Activated T-cell treated with anti-CD3 and anti-CD28 coated beads, Interleukin-2, amount 50 U/mL, for 72 hours (primary cell): ENCODE measurements at places on chromosomes 5 and 9. TPM values are rescaled to one million over a fixed set of nuclear protein-coding genes. Genes with fewer than 3 reads are reported as not detected.

Gene SVEP1
- total RNA-seq = not detected

Gene ALDOB
- not detected for total RNA-seq

Gene TLE1
- total RNA-seq = 0.34 TPM

Gene GGTA1
- total RNA-seq = not detected

Gene SLC25A2
- 0.46 TPM for total RNA-seq

Gene SPACA9
- 5.2 TPM for total RNA-seq

Gene MEIKIN
- total RNA-seq = 0.19 TPM

Gene GNA14
- 0.29 TPM for total RNA-seq

DNA sequence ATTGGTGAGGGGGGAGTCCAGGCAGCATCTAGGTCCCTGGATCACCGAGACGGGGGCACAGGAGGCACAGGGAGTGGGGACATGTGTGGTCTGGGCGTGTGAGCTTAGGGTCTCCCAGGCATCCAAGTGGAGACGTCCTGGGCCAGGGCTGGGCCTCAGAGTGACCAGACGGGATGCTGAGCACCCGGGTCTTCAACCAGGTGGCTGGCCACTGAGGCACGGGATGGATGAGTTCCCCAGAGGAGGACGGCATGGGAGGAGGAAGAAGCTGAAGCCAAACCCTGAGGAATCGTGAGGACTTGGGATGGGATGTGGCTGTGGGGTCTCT, 88.0 kb downstream of the LMX1B start:
- DNase-seq = no peak

DNA sequence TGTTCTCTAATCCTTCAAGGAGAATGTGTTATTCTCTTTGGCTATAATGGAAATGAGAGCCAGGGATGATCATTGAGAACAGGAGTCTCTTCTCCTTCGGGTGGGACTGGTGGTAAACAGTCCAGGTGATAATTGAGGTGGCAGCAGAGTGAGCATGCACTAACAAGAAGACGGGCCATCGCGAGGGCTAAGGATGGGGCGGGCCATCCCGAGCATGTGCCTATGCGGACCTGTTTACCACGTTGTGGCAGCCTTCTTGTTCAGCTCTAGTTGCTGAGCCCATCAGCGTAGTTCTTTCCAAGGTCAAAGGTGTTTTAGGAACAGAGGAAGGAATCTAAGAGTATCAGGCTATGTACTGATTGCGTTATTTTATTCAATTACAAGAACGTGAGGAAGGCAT, 180.1 kb downstream of the SMARCA2 start:
- no peak for DNase-seq

- no peak for DNase-seq
Measured at GRCh38 chr5:60257596-60258271, 364.2 kb upstream of the PDE4D start.

- no peak for DNase-seq
Measured at GRCh38 chr5:66223637-66224036, 79.5 kb downstream of the SREK1 start.

GRCh38 chr5:155278532-155278931, 265.0 kb downstream of the KIF4B start:
- no peak for DNase-seq

- DNase-seq = no peak
Measured at GRCh38 chr5:60586307-60586901, 113.6 kb downstream of the DEPDC1B start.

GRCh38 chr9:99262949-99263418, 40.9 kb downstream of the SEC61B start:
- no peak for DNase-seq

DNA sequence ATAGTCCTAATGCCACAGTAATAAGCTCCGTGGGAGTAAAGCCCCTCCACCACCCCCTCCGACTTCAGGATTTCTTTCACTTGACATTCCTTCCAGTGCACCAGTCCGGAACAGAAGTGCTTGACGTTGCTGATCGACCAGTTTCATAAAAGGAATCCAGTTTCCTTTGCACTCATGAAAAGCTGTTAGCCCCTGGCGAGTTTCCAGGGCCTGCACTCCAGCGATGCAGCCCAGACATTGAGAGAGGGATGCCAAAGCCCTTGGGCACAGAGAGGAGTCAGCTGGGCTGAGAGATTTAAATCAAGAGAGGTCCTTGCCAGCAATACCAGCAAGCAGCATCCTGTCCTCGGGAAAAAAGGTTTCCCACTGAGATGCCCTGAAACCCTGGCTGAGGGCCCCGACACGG, 170.1 kb downstream of the GABBR2 start:
- DNase-seq = no peak

DNA sequence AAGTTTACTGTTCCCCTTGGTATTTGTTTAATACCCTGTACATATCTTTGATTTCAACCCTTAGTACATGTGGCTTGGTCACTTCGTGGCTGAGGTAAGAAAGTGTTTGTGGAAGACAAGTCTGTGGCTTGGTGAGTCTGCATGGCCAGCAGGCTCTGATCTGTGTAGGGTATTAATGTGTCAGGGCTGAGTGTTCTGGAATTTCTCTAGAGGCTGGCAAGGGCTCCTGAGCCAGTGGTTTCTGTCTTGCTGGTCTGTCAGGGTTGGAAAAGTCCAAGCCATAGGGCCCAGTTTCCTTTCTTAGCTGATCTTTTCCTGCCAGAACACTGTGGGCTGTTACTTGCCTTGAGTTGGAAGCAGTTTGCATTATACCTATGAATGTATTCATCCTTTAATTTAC, 48.0 kb upstream of the FBXL7 start:
- DNase-seq = no peak

DNA sequence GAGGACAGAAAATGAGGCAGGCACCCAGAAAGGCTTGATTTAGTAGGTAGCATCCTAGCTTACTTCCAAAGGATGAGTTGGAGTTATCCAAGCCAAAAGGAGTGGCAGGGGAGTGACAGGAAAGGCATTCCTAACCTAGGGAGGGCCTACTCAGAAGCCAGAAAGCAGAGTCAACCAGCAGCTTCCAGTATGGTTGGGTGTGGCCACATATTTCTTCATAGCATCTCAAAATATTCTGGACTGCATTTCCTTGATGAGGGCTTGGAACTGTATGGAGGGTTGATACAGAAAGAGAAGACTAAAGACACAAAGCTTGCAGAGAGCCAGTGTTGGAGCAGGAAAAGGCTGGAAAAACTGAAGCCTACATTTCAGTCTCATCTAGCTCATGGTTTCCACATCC, 656.8 kb upstream of the DMAC1 start:
- no peak for DNase-seq

- DNase-seq = no peak
Measured at GRCh38 chr9:135847833-135848232, 59.5 kb downstream of the CAMSAP1 start.

DNA sequence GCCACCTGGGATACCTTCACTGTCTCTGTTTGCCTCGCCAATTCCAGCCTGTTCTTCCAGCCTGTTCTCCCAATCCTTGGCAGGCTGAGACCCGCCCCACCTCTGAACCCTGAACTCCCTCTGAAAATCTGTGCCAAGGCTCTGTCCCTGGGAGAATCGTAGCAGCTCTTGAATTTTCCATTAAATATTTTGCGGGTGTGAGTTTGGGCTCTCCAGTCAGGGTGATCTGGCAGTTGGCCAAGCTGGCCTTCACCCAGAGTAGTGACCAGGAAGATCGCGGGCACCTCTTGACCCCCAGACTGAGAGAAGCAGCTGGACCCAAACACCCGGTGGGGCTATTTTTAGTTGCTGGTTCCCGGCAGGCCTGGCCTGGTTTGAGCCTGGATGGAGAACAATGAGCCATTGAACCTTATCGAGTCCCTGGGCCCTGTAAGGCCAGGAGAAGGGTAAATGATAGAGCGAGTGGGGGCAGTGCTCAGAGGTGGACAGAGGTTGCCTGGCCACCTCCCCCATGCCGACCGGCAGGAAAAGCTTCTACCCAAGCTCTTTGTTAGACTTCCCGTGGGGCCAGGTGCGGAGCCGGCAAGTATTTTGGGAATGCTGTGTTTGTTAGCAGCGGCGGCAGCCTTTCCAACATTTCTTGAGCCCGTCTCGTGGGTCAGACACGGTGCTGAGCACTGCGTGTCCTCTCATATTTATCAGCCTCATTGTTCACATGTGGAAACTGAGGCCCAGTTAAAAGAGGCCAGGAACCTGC, 146.2 kb downstream of the RGS3 start:
- no peak for DNase-seq

- DNase-seq = no peak
Measured at GRCh38 chr5:55480781-55481180, 54.0 kb downstream of the PLPP1 start.
